ENCODE measurements at places on chromosomes 12 and 14. TPM values are rescaled to one million over a fixed set of nuclear protein-coding genes. Genes with fewer than 3 reads are reported as not detected.

The MNAT1 gene
- total RNA-seq = 39.0 TPM

The SLC5A8 gene
- not detected for total RNA-seq

The INHBC gene
- total RNA-seq = not detected

The OLR1 gene
- 4.0 TPM for total RNA-seq

The PFDN5 gene
- 505 TPM for total RNA-seq

The C12orf54 gene
- total RNA-seq = not detected

The SERPINA10 gene
- not detected for total RNA-seq

The TAS2R13 gene
- 2.8 TPM for total RNA-seq

The LIMA1 gene
- total RNA-seq = 43.3 TPM

The ESYT1 gene
- total RNA-seq = 171 TPM

The C3AR1 gene
- 1.9 TPM for total RNA-seq

The TGFB3 gene
- 11.3 TPM for total RNA-seq

The HRK gene
- not detected for total RNA-seq

The MYL2 gene
- total RNA-seq = 0.64 TPM

The TMCC3 gene
- 0.08 TPM for total RNA-seq

The KRT79 gene
- not detected for total RNA-seq

The RNASE2 gene
- total RNA-seq = not detected

The RTN1 gene
- 2.6 TPM for total RNA-seq

The USP44 gene
- 1.8 TPM for total RNA-seq

The TRHDE gene
- total RNA-seq = 16.8 TPM
